ENCODE measurements at places on chromosomes 3 and 15.

GRCh38 chr3:161946443-161946960, 449.9 kb downstream of the OTOL1 start:
- DNase-seq: no peak

DNA sequence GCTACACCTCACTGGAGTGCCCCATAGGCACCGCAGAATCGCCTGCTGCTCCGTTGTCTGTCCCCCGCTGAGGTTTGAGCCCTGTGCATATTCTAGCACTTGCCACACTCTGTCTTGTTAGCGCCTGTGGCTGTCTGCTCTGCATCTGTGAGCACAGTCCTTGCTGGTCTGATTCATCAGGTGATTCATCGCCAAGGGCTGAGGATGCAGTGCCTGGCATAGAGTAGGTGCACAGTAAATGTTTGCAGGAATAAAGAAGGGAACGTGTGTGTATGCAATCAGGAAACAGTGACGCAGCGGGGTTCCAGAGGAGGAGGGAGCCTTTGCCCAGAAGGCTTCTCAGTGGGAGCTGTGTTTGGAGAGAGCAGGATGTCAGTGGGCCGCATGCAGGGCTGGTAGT, 124.0 kb upstream of the PLXNA1 start:
- no peak for DNase-seq

DNA sequence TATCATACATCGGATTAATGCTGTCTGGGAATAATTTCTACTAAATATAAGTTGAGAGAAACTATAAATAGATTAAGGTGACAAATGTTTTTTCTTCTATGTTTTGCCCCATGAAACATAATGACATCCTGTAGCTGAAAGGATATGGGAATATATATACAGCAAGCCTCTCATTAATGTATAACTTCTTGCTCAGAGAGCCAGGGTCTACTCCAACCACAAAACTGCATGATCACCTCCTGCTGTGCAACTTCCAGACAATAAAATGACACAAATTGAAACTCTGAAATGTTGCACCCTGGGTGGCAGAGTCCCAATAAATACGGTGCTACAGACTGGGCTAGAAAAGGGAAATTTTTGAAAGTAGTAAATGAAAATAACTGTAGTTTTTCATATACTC, 571.9 kb upstream of the CBLB start:
- DNase-seq: no peak

- no peak for DNase-seq
Observed at GRCh38 chr15:47362118-47362905, 355.0 kb upstream of the SEMA6D start.

DNA sequence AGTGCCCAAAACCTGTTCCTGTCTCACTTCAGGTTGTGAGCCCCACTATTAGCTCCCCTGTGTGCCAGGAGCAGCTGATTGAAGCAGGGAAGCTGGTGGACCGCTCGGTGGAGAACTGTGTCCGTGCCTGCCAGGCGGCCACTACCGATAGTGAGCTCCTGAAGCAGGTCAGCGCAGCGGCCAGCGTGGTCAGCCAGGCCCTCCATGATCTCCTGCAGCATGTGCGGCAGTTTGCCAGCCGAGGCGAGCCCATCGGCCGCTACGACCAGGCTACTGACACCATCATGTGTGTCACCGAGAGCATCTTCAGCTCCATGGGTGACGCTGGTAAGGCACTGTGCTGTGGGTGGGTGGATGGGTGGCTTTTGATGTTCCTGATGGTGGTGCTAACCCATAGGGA, 334.1 kb upstream of the TPM1 start:
- no peak for DNase-seq

DNA sequence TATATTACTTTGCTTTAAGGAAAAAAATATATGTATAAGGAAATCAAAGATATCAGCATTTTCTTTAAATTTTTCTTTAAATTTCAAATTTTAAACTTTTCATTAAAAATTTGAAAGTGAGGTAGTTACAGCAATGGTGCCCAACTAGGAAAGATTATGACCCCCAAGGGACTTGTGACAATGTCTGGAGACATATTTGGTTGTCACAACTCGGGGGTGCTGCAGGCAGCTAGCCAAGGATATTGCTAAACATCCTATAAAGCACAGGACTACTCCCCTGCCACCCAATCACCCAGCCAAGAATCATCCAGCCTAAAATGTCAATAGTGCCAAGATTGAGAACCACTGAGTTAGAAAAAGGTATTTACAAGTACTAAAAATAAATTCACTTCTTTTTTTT, 57.3 kb downstream of the SLC4A7 start:
- DNase-seq: no peak

DNA sequence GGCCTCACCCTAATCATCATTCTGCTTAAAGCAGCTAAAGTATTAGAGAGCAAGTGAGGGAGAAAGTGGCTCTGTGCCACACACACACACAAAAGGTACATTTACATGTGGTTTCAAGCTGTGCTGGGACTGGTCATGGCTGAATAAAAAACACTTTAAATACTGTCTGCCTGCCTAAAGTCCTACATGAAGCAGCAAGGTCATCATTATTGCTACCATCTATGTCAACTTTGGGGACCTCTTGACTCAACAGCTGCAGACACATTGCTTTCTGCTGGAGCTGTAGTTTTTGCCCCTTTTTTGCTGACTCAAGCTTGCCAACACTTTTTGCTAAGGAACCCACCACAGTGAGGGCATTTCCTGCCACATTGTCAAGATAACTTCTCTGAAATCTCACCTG, 1237.9 kb downstream of the ROBO2 start:
- DNase-seq: no peak

DNA sequence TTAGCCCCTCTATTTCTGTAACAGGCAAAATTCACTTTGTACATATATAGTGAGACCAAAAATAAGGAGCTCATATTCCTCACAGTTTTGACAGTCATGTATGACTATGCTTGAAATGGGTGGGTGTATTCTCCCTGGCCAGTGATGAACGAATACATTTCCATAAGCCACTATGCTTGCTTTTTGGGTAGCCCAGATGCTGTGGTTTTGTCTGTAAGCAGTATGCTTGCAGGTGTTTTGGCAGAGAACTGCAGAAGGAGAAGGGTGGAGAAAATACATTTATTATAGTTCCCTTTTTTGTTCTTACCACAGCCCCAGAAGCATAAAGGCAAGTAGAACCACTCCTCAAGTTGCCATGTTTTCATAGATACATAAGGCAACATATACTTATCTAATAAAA, 131.2 kb downstream of the RBMS3 start:
- no peak for DNase-seq

DNA sequence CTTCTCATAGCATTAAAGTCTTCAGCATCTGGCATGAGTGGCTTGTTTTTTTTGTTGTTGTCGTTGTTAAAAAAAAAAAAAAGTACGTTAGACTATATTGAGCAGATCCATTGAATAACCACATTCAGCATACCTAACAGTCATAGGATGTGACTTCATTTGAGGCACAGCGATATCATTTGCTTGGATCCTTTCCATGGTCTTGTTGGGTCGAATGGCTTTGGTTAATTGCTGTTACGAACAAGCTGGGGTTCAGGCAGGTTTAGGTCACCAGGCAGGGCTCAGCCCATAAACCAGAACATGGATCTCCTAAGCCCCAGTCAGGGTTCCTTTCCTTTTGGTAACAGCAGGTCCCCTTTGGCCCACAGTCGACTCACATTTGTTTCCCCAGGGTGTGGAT, 76.2 kb downstream of the POLR2M start:
- DNase-seq: no peak

- no peak for DNase-seq
Observed at GRCh38 chr3:14244521-14245247, 66.1 kb downstream of the LSM3 start.

GRCh38 chr3:5488771-5489170, 301.3 kb downstream of the EDEM1 start:
- no peak for DNase-seq

GRCh38 chr15:78968539-78969271, 23.9 kb upstream of the CTSH start:
- no peak for DNase-seq

GRCh38 chr3:195692354-195692685, 28.5 kb upstream of the MUC20 start:
- no peak for DNase-seq

- DNase-seq: no peak
Observed at GRCh38 chr3:184884359-184885017, 72.5 kb downstream of the VPS8 start.

DNA sequence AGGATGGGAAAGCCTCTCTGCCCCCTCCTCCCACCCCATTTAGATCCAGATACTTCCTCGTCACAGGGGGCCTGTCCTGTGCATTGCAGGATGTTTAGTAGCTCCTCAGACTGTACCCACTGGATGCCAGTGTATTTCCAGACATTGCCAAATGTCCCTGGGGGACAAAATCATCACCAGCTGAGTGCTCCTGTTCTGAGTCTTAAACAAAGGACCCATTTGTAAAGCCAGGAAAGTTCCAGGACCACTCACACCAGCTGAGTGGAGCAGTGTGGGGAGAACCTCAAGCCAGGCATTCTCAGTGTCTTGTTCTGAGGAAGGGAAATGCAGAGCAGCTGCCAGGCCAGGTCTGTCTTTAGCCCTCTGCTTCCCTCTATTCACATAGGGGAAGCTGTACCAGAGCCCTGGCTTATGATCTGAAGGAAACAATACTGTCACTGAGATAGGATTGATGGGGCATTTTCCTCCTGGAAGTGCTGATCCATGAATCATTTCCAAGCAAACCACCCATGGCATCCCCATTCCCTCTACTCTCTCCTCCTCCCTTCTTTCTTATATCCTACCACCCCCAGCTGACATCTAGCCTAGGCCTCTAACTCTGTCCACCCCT, 67.4 kb upstream of the MEX3B start:
- DNase-seq: no peak

GRCh38 chr3:36197151-36197550, 183.2 kb upstream of the STAC start:
- no peak for DNase-seq

GRCh38 chr3:173793963-173794362, 396.4 kb downstream of the NLGN1 start:
- no peak for DNase-seq

DNA sequence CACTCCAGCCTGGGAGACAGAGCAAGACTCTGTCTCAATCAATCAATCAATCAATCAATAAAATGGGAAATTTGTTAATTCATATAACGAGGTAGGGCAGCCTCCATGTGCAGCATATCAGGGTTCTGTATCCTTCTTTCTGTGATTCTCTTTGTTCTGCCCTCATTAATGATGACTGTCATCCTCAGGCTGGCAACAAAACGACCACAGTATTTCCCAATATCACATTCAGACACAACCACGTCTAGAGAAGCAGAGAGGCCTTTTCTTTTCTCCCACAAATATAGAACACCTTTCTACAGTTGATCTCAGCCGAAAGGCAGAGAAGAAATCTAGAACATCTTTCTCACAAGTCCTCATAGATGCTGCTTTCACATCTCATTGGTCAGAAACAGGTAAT, 11.2 kb downstream of the CEP19 start:
- DNase-seq: no peak

DNA sequence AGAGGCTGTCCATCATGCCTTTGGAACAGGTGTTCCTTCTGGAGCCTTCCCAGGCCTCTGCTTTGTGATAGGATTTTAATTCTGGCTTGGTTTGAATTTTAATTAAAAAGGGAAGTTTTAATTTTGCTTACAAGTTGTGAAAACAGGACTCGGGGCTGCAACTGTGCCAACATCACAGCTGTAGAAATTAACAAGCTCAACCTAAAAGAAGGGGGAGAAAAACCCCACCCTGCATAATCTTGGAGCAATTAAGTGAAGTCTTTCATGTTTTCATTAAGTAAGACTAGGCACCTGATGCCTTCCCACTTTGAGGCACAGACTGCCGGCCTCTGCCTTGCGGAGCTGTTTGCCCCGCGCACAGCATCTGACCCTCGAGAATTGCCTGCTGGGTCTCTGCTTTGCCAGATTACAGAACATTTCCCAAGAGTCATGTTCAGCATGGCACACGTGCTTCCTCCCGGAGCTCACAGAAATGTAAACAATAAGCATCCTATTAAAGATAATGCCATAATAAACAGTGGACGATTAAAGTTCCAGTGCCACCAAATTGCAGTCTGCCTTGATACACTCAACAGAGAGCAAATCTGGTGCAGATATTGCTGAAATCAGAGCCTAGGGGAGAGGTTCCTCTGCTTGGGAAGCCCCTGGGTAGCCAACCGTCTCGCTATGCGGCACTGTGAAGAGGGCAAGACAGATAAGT, 364.2 kb downstream of the LRTM1 start:
- DNase-seq: no peak

- no peak for DNase-seq
Observed at GRCh38 chr15:27742751-27743477, 356.2 kb downstream of the OCA2 start.

DNA sequence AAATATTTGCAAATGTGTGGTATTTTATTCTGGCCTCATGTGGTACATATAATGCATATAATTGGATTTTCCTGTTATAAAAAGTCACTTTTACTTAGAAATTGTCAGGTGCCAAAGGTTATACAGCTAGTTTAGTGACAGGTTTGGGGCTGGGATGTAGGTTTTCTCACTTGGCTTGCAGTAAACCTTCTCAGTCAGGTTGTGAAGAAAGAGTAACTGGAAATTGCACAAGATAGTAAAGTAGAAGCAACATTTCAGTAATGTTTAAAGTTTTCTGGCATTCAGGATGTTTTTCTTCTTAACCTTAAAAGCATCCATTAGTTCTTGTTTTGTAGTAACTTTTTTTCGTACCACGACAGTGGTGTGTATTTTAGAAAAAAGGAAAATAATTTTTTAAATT, 53.9 kb downstream of the MEF2A start:
- DNase-seq: no peak

- DNase-seq: peak; percentile 60
Observed at GRCh38 chr3:188400494-188401243, 246.7 kb downstream of the LPP start.

- DNase-seq: peak; percentile 41
Observed at GRCh38 chr15:76286271-76286879, 24.9 kb downstream of the ETFA start.

DNA sequence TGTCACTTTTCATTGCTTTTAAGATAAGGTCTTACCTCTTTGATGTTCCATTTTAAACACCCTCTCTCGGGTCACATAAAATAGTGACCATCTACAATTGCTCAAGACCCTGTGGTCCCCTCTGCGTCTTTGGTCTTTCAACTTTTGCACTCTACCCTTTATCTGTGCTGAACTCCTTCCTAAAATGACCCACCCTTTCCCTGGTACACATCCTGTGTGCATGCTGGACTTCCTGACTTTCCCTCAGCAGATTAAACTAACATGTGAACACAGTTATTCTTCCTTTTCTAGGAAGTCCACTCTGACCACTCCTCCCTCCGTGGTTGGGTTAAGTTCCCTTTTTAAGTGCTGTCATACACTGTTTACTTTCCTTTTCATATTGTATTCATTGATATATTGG, 414.2 kb downstream of the GABRB3 start:
- DNase-seq: no peak

DNA sequence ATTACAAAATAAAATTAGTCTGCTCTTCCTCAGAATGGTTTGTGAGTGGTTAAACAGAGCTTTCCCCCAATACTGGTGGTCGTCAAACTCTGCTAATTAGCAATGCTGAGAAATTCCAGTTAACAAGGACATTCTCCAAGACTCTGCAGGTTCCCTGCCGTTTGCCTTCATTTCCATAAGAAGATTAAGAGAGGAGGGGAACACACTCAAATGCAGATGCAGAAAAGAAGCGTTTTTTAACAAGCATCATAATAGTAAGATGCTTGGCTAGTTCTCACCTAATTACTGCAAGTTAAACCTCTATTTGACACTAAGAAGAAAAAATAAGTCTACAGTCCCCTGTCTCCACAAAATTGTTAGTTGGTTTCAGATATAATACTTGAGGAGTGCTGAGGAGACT, 3.7 kb upstream of the SOX2 start:
- no peak for DNase-seq

Measured in activated naive CD4-positive, alpha-beta T cell treated with anti-CD3 and anti-CD28 coated beads for 36 hours (primary cell).